ENCODE measurements at places on chromosomes 6 and 20. TPM values are rescaled to one million over a fixed set of nuclear protein-coding genes. Genes with fewer than 3 reads are reported as not detected.

Gene MDN1
- polyA plus RNA-seq: 14.6 TPM

Gene TMEM244
- not detected for polyA plus RNA-seq

Gene THBD
- 0.10 TPM for polyA plus RNA-seq

Gene BMP6
- polyA plus RNA-seq: 0.69 TPM

Gene MUCL3
- not detected for polyA plus RNA-seq

Gene ANKRD66
- polyA plus RNA-seq: not detected

Gene BPI
- polyA plus RNA-seq: 0.04 TPM

Gene MANEA
- polyA plus RNA-seq: 10.5 TPM

GRCh38 chr6:41966961-41967311 lies 25.3 kb upstream of the CCND3 start:
- DNase-seq: peak; percentile 34

GRCh38 chr6:6631534-6632276 lies 43.2 kb downstream of the LY86 start:
- no peak for DNase-seq

GRCh38 chr6:102154176-102154575 lies 760.7 kb downstream of the GRIK2 start:
- DNase-seq: no peak

DNA sequence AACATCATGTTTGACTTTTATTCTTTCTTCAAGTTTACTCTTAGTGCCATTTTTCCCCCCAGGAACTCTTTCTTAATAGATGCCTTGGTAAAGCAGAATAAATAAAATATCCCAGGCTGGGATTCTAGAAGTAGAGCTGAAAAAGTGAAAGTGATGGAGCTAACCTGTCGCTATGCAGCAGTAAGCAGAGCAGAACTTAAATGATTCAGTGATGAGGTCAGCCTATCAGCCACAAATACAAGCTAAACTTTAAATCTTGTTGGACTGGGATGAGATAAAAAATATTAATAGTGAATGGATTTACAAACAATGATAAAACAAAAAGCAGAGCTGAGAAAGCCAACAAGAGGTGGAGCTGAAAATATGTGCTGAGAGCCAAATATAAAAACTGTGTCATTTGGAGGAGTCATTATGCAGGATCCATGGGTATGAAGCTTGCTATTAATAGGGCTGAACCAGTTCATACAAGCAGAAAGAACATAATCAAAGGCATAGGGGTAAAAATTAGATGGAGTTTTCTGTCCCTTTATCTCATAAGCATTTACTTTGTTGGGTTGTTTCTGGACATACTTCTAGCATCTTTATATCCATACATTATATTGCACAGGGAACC lies 877.8 kb downstream of the EPHA7 start:
- no peak for DNase-seq

GRCh38 chr20:17641520-17641964 lies 40.5 kb downstream of the RRBP1 start:
- no peak for DNase-seq

GRCh38 chr6:17431581-17431980 lies 38.2 kb downstream of the CAP2 start:
- peak; percentile 48 for DNase-seq

DNA sequence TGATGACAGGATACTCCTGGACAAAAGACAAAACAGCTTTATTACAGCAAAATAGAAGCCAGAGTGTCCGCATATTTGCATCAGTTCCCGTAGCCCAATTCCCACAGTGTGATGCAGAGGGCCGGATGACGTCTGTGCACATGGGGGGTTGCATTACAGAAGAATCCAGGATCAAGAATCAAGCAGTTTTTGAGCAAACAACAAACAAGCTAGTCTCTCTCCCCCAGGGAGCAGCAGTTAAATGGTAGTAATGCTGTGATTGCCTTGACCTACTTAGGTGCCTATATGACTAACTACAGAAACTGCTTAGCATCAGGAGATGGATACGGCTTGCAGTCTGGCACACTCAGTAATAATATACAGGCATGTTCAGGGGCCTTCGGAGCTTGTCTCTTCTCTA lies 3.2 kb upstream of the SDHAF4 start:
- DNase-seq: no peak

- no peak for DNase-seq
Observed at GRCh38 chr6:79498842-79499241, 38.4 kb downstream of the LCA5 start.

GRCh38 chr6:29980511-29980910 lies 38.2 kb downstream of the HLA-A start:
- no peak for DNase-seq

GRCh38 chr20:52342913-52343312 lies 151.3 kb upstream of the ZFP64 start:
- no peak for DNase-seq

DNA sequence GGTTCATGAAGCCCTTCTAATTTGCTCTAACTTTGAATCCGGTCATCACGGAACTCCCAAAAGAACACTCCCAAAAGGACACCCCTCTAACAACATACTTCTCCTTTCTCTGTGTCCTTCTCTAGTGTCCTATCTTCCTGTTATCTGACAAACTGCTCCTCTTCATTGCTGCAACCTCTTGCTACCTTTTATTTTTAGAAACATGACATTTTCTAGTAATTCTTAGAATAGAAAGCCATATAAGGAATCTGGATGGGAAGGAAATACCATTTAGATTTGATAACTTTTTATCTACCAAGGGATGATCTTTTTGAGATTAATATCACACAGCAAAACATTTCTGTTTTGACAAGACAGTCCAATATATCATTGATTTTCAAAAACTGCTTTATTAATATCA lies 63.1 kb downstream of the COL12A1 start:
- DNase-seq: no peak

- DNase-seq: no peak
Observed at GRCh38 chr20:25256226-25256859, 8.5 kb downstream of the PYGB start.

DNA sequence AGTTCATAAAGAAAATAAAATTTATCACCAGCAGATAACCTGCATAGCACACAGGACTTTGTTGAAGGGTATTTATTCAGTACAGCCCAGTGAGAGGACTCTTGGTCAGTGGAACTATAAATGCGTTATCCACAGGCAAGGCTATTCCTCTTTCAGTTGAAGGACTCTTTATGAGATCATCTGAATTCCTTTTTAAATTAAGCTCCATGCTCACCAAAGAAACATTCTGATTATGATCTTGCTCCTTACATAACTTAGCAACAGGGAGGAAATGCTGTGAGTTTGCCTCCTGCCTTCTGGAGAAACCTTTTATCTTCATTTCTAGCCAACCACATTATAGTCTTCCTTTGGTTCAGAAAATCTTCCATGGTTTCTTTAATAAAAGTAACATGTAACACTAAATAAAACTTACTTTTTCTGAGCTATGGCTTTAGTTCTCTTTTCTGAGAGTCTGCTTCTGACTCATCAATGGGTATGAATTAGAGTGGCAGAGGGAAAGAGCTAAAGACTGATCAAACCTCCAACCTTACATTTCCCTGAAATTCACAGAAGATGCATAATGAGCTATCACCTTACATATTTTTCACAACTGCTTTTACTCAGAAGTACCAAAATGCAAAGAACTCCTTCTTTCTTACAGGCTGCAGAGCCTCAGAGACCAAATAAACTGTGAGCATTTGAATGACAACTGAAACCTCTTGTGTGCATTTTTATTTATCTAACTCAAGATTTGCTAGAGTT lies 267.2 kb downstream of the ADGRG6 start:
- DNase-seq: peak; percentile 10

GRCh38 chr6:112485120-112485826 lies 138.1 kb downstream of the RFPL4B start:
- DNase-seq: no peak

DNA sequence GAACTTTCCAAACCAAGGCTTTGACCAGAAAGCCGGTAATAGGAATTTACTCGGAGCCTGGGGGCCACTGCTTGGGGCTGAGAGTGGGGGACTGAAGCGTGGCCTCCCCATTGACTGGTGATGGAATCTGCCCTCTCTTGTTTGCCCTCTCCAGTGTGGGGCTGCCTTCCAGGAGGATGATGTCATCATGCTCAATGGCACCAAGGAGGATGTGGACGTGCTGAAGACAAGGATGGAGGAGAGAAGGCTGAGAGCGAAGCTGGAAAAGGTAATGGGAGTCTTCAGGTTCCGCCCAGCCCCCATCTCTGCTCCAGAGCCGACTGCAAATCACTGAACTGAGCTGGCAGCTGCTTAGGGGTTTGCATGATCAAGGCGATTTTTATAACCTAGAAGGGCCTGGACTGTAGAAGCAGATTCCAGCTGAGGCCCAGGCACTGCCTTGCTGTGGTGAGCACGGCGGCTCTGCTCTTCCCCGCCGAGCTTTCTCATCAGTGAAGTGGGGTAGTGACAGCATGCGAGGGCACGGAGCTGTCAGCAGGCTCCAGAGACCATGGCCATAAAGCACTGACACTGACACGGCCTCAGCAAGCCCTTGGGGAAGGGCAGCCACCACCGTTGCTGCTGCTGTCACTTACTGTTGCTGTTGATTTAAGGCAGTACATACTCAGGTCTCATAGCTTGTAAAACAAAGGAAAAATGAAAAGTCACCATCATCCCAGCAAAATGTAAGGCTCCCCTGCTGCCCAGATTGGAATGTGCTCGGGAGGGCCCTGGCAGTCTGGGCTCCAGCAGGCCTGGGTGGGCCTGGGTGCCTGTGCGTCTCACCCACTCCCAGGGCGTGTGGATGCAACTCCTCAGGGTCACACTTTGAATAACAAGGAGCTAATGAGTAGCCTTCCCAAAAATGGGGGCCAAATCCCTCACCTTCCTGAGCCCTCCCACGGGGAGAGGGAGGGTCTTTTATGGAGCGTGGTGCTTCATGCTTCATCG lies 11.1 kb upstream of the FAM209A start:
- DNase-seq: no peak

- no peak for DNase-seq
Observed at GRCh38 chr6:154515826-154516225, 5.3 kb upstream of the CNKSR3 start.

GRCh38 chr6:136592930-136593673 lies 42.9 kb upstream of the MAP7 start:
- no peak for DNase-seq

GRCh38 chr6:88492824-88493223 lies 326.7 kb upstream of the CNR1 start:
- DNase-seq: no peak

All from AG04450 (cell line).